ENCODE measurements at places on chromosomes 2 and 18.

GRCh38 chr2:38174646-38175423 lies 98.9 kb upstream of the CYP1B1 start:
- peak; percentile 100 for DNase-seq

DNA sequence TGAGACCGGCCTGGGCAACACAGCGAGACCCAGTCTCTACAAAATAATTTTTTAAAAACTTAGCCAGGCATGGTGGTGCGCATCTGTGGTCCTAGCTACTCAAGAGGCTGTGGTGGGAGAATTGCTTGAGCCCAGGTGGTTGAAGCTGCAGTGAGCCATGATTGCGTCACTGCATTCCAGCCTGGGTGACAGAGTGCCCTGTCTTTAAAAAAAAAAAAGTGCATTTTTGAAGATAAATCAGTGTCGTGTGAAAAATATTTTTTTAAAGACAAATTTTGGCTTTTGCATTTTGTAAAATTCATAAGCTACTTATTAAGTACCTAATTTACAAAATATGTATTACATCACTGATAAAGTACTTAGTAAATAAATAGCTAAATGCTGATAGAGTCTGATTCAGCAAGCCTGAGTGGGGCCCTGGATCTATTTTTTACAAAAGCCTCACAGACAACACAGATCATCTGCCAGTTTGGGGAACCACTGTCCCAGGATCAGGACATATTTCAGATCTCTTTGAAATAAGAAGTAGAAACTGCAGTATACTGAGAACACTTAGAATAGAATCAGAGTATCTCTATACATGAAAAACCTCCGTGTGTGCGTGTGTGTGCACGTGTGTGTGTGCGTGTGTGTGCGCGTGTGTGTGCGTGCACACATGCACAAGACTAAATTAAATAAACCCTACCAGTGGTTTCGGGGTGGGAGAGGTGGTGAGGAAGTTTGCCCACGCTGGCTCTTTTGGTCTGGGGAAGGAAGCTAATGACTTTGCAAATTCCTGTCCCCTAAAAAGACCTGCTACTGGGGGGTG lies 61.6 kb downstream of the AAK1 start:
- DNase-seq = peak; percentile 77

DNA sequence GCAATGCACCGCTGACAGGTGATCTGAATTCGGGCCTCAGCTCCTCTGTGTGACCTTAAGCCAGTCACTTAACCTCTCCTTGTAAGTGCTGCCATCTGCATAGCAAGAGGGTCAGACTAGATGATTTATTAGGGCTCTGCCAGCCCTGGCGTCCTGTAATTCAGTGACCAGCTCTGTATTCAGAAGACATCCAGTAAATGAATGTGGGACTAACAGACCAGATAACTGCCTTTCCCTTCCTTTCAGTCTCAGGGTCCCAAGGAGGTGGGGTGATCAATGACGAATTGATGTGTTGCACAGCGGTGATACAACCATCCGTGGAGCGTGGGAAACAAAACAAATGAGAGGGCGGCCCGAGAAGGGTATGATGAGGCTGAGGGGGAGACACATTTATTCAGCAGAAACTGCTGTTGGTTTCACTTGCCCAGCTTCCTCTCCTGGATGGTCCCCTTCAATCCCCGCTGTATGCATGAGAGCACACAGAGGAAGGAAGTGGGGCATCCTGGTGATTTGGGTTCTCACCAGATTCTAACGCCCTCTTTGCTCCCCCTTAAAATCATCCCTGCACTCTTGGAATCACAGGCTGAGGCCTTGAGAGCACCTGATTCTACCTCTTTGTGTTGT lies 92.8 kb downstream of the VIT start:
- peak; percentile 57 for DNase-seq

DNA sequence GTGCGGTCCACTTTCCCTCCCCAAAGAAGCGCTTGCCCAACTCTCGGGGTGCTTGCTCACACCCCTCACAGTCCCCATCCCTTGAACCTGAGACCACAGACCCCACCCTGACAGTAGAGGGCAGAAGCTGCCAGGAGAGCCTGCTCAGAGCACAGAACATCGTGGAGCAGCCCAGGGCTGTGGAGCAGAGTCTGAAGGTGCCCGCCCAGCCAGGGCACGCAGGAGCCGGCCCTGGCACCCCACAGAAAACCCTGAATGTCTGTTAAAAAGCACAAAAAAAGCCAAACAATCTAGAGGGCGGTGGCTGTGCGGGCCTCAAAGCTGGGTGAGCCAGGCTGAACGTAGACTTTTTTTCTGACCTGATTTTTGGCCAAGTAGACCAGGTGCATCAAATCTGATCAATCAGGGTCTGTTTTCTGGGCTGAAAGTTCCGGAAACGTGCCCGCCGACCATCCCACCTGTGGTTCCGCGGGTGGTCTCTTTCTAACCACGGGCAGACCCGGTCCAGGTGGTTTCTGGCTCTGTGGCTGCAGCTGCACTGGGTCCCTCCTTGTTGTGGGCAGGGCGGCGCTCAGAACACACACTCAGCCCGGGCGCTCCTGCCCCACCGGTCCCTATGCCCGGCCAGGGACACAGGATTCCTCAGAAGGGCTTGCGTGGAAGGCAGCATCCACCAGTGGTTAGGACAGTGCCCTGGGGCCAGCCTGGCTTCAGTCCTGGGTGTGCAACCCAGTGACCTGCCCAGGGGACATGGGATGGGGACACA lies 66.3 kb downstream of the SLC66A2 start:
- DNase-seq = no peak

DNA sequence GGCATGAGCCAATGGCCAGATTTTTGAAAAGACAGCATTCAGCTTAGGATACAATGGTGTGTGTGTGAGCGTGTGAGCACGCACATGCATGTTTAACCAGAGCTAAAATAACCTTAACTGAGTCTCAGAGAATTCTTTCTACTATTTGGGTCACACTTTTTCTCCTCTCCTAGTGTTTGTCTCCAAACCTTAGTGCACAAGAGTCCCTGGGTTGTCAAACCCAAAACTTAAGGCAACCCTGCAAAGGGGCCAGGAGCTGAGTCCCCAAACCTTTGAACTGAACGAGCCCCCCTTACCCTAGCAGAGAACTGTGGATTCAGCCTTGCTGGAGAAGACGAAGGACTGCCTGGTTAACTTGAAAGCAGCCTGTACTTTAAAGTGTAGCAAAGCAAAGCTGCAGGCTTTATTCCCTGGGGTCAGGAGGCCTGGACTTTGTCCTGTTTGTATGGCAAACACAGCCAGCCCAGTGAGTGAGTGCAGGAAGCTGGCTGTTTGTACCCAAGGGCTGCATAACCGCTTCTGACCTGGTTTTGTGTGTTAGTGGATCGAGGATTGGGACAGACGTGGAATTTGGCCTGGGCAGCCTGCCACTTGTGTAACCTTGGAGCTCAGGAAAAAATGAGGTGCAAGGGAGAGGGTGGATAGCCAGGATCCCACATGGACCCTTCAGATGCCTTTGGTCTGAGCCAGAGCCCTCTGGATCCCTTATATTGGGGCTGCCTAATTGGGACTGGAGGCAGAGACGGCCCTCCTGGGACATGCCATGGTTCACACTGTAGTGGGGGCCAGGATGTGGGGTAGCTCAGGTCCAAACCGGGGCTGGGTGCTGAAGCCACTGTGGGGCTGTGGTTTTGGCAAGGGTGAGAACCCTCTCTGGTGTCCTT lies 6.4 kb upstream of the PSMD1 start:
- peak; percentile 33 for DNase-seq

GRCh38 chr18:73409242-73409641 lies 541.5 kb upstream of the NETO1 start:
- DNase-seq = peak; percentile 36

DNA sequence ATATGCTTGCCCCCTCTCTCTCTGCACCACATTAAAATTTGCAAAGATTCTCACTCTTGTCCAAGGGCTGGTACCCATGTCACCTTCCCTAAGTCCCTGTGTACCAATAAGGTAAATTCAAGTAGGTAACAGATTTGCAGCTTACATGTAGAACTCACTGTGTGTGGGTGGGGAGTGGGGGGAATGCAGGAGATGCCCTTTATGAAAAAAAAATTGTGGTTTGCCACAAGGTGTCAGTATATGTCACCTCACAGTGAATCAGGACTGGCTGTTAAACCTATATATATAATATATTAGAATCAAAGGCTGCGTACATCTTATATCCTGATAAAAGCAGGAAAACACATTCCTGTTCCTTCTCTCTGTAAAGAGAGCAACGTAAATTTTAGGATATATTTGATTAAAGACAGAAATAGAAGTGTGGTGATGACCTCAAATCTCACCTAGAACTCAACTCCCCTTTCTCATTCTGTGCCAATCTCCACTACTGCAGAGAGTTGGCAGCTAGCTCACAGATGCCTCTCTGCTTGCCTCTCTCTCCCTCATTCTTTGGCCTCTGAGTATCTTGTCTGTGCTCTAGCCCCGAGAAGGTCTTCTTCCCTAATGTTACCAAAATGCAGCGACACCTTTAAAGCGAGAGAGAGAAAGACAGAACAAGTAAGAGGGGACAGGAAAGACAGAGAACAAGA lies 536 bp downstream of the XDH start:
- DNase-seq = no peak

- no peak for DNase-seq
Measured at GRCh38 chr2:200155652-200156051, 150.8 kb upstream of the SPATS2L start.

DNA sequence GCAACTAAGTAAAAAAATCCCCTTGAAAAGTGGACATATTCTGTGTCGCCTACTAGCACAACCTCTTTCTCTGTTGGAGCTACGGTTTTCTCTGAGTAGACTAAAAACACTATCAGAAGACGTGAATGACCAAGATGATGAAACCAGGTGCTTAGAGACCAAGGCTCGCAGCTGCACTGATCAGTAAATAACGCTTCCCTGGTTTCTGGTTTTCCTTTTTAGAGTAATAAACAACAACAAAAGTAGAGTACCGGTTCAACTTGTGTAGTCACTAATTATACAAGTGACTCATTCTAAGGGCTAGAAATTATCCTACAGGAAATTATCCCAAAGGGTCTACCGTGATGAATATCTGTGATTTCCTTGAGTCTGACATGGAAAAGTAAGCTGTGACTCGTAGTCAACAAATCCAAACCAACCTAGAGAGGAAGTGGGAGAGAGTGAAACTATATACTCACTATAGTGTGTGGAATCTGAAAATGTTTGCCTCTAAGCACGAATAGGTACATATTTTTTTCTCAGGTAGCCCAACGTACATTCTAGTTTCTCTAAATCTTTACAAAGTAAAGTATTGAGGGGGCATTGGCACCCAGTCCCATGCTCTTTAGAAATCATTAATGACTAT lies 17.8 kb downstream of the RASGRP3 start:
- peak; percentile 85 for DNase-seq

DNA sequence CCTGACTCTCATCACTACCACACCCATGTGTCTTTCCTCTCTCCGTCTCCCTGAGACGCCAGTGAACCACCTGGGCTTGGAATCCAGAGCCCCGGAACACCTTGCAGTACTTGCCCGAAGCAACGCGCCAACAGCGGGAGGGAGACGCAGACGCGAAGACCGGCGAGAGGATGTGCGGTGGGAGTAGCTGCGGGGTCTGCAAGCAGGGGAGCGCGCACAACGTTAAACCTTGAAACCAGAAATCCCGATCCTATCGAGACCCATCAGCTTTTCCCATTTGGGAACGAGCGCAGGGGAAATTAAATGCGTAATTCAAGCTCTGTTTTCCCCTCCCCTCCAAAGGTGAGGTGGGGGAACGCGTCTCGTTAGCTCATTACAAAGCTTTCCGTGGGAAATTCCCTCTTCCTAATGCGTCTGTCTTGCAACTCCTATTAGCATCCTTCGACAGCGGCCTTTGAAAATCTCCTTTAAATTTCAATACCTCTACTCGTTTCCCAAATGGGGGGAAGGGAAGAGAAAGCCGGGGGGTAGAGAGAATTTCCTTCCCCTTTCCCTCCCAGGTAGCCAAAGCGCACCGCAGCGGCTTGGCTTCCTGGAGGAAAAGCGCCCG lies 421 bp upstream of the CNTNAP5 start:
- DNase-seq = no peak

DNA sequence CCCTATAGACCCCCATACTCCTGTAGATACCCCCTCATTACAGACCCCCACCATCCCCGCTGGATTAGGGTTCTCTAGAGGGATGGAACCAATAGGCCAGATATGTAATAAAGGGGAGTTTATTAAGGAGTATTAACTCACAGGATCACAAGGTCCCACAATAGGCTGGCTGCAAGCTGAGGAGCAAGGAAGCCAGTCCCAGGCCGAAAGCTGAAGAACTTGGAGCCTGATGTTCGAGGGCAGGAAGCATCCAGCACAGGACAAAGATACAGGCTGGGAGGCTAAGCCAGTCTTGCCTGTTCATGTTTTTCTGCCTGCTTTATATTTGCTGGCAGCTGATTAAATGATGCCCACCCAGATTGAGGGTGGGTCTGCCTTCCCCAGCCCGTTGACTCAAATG lies 106.6 kb downstream of the AGAP1 start:
- DNase-seq = no peak

DNA sequence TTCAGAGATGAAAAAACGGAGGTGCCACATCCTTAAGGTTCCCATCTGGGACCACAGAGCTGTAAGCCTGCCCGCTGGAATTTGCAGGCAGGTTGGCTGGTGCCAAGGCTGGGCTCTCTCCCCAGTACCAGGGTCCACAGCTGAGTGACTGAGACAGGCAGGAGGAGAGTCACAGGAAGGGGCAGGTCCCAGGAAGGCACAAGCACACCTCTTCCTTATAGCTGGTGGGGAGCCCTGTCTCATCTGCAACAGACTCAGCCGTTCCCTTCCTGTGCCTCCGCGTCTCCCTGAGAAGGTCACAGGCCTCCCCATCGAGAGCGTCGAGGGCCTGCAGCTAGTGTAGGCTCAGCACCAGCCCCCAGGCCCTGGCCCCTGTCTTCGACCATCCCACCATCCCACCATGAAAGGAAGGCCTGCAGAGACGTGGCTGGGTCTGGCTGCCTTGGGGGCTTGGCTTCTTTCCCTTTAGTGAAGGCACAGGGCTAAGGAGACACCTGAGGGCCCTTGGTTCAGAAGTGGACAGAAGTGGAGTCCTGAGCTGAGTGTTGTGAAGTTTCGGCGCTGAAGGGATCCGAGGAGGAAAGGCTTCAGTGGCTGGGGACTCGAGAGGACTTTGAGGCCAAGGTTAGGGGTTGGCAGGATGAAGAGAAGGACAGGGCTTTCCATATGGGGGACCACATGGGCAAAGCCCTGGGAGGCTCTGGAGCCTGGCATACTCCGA lies 26.8 kb downstream of the GLI2 start:
- DNase-seq = no peak

GRCh38 chr2:4077017-4077416 lies 373.6 kb downstream of the DCDC2C start:
- no peak for DNase-seq

DNA sequence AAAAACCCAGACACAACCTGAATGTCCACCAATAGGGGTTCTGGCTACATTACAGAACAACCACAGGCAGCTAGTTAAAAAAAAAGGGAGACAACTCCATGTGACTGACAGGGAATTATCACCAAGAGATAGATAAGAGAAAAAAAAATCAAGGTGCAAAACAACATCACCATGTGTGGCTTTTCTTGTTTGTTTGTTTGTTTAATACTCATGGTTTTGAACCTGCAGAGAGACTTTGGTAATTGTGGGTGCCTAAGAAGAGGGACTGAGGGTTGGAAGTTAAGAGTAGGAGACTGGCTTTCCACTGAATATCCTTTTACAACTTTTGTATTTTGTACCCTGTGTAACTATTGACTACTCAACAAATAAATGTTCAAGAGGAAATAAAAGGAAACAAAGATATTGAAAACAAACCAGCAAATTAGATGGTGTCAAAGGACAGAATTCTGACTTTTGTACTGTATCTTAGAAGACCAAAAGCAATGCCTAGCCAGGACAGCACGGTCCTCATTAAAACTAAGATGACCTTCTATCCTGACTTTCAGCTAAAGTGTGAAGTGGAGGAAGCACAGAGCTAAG lies 22.5 kb upstream of the DNAJC27 start:
- no peak for DNase-seq

- DNase-seq = peak; percentile 73
Measured at GRCh38 chr2:171878481-171878993, 15.5 kb downstream of the SLC25A12 start.

Measured in renal cortical epithelial cell (primary cell).